Brain microvascular endothelial cell (primary cell): ENCODE measurements at places on chromosomes 6 and 20.
A peak's percentile ranks its signal among the peaks of the same experiment; 100 is the strongest.

DNA sequence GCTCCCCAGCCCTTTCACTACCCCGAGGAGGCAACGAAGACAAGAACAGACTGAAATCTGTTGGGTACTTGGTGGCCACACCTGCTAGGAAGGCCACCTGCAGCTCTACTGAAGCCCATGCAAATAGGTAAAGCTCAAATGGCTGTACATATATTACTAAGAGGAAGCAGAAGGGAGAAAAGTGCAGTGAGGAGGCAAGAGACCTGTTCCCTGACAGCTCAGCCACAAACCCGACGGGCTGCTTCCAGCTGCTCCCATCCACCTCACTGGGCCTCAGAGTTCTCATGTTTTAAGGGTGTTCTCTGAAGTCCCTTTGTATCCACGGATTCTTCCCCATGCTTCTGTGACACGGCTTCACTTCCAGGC is 24.6 kb downstream of the TRAM2 start:
- no peak for DNase-seq

- no peak for DNase-seq
These were observed 101.1 kb downstream of the PSMB1 start for GRCh38 chr6:170451762-170452651.

DNA sequence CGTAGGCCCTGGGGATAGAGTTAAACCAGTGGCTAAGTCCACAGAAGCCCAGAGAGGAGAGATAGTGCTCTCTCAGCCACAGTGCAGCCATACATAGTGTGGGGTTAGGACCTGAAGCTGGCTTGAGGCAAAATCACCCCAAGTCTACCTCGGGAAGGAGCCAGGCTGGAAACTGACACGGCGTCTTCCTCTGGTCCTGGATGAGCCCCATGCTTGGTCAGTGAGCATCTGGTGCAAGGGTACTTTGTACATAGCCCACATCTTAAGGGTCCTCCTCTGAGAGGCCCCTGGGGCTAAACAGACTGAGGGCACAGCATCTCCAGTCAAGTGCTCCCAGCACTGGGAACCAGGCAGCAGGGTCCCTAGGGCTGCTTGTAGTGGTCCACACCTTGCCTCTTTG is 45.6 kb downstream of the CDH26 start:
- DNase-seq, result no peak

GRCh38 chr6:132567566-132567965 is 2.6 kb upstream of the TAAR6 start:
- DNase-seq, result no peak

DNA sequence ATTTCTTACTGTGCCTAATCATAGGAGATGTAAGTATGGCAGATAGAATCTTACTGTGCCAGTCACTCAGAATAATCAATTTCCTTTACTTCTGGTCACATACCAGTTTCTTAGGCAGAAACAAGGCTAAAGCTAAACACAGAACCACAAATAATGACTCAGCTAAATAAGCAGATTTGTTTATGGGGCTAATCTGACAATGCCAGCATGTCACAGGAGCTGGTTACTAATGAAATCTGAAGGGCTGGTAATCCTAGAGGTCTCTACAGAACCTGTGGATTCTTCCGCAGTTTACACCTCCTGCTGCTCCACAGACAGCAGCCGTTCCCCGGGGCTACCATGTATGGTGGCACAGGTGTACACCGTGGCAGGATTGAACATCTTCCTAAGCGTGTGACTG is 80.8 kb downstream of the LYRM4 start:
- no peak for DNase-seq

GRCh38 chr6:104527311-104527710 is 332.4 kb downstream of the HACE1 start:
- no peak for DNase-seq

- no peak for DNase-seq
These were observed 47.7 kb upstream of the POLR1H start for GRCh38 chr6:30013291-30013922.

DNA sequence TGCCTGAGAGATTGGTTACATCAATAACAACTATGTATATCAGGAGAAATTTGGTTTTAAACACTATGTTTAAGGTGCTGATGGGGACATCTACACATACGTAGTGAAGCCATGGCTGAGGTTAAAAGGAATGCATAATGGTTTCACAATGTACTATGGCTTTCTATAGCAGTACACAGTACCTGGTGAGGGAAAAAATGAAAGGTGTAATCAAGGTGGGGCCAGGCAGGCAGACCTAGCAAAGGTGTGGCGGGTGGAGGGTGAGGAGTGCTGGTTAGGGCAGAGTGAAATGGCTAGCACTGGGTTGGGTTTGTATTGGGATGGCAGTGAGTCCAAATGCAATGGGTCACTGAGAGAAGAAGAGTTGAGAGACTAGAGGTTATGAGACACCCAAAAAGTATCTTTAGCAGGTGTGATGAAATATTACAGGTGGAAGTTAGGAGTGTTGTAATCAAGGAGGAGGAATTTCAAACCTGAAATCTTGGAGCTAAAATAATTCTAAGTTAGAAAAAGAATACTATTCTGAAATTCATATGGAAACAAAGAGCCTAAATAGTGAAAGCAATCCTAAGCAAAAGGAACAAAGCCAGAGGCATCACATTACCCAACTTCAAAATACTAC is 22.3 kb downstream of the PAQR8 start:
- DNase-seq, result no peak

- no peak for DNase-seq
These were observed 422.9 kb upstream of the CHD6 start for GRCh38 chr20:42041000-42041565.

DNA sequence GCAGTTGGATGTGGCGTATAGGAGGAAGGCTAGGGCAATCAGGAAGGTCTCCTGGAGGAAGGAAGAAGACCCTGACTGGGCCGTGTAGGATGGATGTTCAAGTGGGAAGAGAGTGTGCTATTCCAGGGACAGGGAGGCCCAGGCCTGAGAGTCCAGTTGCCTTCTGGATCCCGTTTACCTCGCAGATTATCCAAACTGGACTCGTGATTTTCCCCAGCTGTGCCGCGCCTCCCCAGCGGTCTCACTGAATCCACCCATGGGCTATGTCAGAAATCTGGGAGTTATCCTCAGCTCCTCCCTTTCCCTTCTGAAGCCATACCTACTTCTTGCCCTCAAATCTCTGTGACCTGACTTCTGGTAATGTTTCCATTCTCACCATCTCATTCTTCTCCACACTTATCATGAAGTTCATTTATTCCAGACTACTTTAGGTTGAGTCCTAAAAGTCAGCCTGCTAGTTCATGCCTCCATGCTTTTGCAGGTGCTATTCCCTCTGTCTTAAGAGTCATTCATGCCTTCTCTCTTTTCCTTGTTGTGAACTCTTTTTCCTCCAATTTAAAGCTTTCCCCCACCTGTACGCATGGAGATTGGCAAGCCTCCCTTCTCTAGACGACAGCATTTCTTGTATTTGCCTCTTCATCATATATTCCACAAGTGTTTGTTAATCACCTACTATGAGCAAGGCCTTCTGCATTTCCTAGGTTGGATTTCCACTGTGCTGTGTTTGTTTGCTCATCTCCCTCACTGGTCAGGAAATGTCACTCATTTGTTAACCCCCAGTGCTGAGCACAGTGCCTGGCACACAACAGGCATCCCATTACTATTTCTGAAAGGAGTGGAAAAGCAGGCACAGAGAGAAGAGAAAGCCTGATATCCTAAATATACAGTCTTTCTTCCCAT is 2.7 kb downstream of the SDCBP2 start:
- no peak for DNase-seq

DNA sequence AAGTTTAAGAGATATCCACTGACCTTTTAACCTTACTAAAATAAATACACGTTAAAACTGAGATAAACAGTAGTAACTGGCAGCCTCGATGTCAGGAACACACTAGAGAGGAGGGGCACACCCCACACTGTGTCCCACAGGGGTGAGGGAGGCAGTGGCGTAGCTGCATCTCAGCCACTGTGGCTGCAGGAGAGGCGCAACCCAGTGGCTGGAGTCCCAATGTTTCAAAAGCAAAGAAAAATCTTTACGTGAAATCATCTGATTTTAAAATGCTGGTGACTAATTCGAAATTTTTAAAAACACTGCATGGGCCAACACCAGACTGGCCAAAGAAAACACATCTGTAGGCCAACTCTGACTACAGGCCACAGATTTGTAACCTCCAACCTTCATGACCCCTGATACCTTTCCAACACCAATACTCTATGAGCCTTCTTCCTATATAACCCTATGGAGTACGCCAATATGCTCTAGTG is 54.7 kb downstream of the TRAM2 start:
- DNase-seq, result peak; percentile 78

- no peak for DNase-seq
These were observed 39.8 kb downstream of the UQCC2 start for GRCh38 chr6:33671744-33672072.

DNA sequence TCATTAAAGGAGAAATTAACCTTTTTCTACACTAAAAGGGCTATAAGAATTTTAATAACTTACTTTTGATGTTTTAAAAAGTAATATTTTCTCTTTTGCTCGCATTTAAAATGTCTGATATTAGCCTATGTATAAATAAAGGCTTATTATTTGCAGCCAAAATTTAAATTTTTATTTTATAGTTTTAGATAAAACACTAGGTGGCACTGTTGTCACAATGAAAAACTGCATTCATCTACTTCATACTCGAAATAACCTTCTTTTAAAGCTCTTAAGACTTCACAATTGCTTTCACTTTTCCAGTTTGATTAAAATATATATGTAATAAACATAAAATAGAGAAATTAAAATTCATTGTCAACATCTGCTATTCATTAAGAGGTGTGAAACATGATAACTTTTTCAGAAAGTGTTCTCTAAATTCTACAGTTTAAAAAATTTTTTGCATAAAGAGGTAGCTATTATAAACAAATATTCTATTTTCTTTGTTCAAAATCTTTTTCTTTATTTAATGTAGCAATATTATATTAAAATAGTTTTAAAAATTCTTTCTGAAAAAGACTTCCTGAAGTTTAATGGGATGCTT is 78.8 kb upstream of the DEFB112 start:
- DNase-seq, result no peak

DNA sequence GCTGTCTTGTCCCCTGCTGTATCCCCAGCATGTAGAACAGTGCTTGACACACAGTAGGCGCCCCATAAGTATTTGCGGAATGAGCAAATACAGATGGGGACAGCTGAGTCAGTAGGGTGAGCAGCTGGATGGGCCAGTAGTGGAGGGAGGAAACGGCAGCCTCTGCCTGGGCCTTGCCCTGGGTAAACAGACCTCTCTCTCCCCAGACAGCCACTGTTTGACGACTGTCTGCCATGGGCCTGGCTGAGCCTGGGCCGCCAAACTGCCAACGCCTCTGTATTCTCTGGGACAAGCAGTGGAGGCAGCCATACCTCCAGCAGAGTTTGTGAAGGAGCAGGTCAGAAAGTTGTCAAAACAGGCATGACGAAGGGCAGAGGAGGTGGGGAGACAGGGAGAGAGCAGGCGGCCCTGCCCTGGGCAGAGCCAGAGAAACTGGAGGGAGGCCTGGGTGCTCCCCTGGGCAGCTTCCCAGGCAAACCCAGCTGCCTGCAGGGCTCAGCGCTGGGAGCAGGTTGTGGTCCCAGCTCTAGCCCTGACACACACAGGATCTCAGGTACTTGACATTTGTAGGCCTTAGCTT is 15.2 kb downstream of the HNF4A start:
- DNase-seq, result peak; percentile 3

DNA sequence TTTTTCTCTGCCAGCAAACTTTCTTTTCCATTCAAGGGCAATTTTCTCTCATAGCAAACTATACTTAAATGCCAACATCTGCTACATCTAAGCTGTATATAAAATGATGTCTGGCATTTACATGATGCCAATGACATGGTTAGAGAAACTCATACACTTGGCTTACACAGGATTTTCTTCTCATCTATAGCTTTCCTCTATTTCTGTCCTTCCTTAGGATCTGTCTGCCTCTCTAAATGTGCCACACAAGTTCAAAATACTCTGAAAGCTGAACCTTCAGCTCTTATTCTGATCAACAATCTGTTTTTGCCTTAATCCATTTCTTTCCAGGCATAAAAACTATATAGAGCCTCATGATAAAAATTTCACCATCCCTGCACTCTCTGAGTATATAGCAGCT is 290.9 kb upstream of the RNF217 start:
- DNase-seq, result no peak

GRCh38 chr6:38567436-38567835 is 72.3 kb downstream of the BTBD9 start:
- peak; percentile 92 for DNase-seq

DNA sequence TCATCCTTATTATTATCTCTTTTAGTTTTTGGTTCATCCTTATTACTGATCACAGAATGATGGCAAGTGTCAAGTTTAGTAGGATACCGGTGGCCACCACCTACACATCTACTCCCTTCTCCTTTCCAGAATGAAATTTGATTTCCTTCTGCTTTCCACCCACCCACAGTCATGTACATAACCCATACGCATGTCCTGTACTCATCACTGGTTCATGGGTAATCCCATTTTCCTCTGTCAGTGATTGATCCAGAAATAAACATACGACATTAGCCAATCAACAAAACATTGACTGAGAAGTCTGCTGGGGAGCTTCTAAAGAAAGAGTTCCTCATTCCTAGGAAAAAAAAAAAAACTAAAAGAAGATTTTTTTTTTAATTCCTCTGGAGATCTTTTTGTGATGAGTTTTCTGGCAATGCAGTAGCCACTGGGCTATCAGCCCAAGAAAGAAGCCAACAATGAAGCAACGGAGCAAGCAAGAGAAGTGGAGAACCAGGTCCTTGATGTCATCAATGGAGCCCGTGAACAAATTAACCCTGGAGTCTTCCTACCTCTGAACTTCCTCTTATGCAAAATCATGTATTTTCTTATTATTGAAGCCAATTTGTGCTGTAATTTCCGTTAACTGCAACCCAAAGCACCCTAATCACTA is 127.8 kb downstream of the TASP1 start:
- no peak for DNase-seq

- no peak for DNase-seq
These were observed 9.4 kb downstream of the SERPINB6 start for GRCh38 chr6:2962004-2962403.

GRCh38 chr20:4111440-4112411 is 96.4 kb upstream of the RNF24 start:
- no peak for DNase-seq

DNA sequence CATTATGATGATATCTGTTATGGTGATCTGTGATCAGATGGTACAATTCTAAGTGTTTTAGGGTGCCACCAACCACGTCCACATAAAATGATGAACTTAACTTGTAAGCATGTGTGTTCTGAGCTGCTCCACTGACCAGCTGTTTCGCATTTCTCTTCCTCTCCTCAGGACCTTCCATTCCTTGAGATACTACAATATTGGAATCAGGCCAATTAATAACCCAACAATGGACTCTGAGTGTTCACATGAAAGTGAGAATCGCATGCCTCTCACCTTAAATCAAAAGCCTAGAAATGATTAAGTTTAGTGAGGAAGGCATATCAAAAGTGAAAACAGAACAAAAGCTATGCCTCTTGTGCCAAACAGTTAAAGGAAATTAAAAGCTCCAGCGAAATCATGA is 114.6 kb downstream of the MAN1A1 start:
- no peak for DNase-seq

- DNase-seq, result peak; percentile 37
These were observed 77.9 kb downstream of the TNFAIP3 start for GRCh38 chr6:137944793-137945498.

GRCh38 chr6:89045011-89045387 is 35.6 kb upstream of the PNRC1 start:
- DNase-seq, result no peak
